Muscle of leg (tissue), 16 donors: ENCODE measurements at places on chromosomes 6 and 20.
A peak's percentile ranks its signal among the peaks of the same experiment; 100 is the strongest.

GRCh38 chr20:34705397-34706301 lies 1.5 kb downstream of the TP53INP2 start:
- peak; percentile 13 for DNase-seq

- no peak for DNase-seq
Observed at GRCh38 chr20:33669873-33670640, 3.3 kb downstream of the ACTL10 start.

DNA sequence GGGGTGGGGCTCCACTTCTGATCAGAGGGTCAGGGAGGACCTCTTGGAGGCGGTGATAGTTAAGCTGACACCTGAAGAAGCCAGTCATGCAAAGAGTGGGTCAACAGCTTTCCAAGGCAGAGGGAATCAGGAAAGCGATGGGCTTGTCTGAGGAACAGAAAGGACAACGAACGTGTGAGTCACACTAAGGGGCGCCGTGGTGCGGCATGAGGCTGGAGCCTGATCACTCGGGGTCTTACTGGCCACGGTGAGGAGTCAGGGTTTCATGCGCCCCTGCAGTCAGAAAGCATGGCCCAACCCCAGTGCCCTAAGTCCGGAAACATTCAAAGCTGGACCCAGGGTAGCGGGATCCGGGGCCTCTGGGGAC lies 50.6 kb upstream of the SLC32A1 start:
- DNase-seq, result peak; percentile 21

DNA sequence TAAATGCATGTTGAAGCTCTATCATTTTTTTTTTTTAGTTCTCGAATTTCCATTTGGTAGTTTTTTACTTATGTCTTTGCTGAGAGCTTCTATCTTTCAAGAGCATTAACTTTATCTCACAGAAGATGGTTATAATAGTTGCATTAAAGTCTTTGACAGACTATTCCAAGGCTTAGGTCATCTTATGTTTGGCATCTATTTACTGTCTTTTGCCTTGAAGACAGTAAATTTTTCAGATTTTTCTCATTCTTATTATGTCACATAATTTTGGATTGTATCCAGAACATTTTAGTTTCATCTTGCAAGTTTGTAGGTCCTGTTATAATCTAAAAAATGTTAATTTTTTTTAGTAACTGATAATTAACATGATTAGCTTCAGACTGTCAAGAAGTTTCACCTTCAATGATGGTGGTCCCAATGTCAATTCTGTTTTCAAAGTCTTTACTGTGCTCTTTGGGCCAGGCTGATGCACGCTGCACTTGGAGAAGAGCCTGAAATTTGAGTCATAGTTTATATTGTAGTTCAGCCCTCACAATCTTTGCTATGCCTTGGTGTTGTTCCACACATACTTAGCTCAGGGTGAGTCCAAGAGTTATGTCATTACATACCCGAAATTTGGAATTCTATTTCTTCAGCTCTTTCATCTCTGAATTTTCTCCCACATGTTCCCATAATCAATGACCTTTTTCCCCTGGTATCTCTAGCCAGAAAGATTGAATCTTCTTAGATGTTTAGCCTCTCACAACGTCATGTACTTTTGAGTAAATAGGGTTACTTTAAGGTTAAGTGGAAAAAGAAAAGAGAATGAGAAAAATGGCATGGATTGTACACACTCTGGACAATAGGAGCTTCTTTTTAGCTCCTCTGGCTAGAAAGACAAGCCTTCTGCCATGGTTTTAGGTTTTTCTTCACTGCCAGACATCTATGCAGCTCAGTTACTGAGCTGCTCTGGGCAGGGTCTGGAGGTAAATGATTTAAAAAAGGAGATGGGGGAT lies 110.3 kb upstream of the BTBD3 start:
- peak; percentile 93 for DNase-seq

- no peak for DNase-seq
Observed at GRCh38 chr6:99362678-99363268, 13.3 kb upstream of the FAXC start.

DNA sequence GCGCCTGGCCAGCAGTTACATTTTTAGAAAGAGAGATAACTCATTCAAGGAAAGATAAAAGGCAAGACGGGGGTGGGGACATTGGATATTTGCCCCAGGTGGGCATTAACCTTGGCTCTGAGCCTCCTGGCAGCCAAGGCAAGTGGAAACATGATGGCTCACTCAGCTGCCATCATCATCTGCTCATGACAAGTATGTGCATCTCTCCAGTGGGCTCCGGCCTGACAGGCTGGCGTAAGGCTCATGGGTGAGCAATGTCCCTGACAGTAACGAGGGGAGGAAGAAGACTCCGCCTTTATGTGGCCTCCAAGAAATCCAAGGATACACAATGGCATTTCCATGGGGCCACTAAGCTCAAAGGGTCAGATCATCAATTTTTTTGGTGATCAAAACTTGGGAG lies 13.3 kb downstream of the ANKRD60 start:
- no peak for DNase-seq

DNA sequence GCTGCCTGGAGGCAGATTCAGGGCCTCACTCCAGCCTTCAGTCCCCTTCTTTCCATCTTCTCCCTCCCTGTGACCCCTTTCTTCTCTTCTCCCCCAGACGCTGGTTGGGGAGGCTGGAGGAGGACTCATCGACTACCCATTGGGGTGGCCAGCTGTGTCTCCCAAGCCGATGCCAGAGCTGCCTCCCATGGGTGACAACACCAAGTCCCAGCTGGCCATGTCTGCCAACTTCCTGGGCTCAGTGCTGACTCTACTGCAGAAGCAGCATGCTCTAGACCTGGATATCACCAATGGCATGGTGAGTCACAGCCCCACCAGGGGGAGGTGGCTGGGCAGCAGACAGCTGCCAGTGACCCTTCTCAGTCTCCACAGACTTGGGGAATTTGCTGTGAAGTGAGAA lies 12.9 kb downstream of the BPIFB4 start:
- no peak for DNase-seq

DNA sequence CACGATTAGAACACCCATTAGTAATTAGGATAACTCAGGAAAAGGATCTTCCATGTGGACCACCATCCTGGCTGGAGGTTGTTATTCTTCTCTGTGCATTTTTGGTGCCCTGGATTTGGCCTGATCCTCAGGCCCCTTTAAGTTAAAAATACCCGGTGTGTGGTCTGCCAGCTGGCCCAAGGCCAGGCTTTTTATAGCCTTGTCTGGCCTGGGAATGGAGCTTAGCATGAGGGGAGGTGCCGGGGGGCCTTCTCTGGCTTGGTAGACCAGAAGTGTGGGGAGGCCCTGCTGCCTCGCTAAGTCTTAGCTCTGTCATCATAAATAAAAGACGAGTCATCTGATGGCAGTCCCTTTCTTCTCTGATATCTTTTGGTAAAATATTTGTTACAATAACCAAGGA lies 71.4 kb downstream of the ARID1B start:
- peak; percentile 83 for DNase-seq

GRCh38 chr6:170210026-170210390 lies 80.9 kb downstream of the DLL1 start:
- DNase-seq, result no peak

GRCh38 chr6:122459240-122459639 lies 12.4 kb downstream of the SERINC1 start:
- DNase-seq, result no peak

GRCh38 chr20:56163806-56164205 lies 84.7 kb upstream of the MC3R start:
- DNase-seq, result no peak

DNA sequence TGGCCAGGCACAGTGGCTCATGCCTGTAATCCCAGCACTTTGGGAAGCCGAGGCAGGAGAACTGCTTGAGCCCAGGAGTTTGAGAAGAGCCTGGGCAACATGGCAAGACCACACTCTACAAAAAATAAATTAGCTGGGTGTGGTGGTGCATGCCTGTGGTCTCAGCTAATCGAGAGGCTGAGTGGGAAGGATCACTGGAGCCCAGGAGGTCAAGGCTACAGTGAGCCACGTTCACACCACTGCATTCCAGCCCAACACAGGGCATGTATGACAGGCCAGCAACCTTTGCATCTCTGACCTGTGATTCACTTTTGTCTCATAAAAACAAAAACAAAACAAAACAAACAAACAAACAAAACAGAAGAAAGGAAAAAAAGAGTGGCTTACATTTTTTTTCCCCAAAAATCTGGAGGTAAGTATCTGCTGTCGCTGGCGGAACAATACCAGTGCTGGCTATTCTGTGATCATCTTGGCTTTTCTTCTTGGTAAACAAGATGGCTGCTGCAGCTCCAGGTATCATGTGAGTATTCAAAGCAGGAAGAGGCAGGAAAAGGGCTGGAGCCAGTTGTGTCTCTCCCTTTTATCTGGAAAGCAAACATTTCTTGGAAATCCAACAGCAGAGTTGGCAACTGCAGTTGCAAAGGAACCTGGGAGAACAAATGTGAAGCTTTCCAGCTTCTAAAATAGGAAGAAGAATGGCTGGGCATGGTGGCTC lies 40.4 kb upstream of the ZMYND8 start:
- DNase-seq, result no peak

- peak; percentile 84 for DNase-seq
Observed at GRCh38 chr6:84027340-84028181, 6.0 kb upstream of the MRAP2 start.

DNA sequence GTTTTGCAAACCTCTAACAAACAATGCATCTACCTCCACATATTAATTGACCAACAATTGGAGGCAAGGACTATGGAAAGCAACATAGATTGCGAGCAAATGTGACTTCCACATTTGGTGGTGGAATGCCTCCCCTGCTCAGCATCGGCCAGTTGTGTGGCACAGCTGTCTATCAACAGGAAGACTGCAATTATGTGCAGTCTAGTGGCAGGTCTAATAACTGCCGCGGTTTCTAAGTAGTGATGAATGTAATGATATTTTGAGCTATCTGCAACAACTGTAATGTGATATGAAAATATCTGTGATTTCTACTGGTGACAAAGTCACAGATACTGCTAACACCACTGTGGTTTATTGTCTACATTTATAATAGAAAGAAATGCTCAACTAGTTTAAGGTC lies 56.8 kb downstream of the NCR2 start:
- no peak for DNase-seq

DNA sequence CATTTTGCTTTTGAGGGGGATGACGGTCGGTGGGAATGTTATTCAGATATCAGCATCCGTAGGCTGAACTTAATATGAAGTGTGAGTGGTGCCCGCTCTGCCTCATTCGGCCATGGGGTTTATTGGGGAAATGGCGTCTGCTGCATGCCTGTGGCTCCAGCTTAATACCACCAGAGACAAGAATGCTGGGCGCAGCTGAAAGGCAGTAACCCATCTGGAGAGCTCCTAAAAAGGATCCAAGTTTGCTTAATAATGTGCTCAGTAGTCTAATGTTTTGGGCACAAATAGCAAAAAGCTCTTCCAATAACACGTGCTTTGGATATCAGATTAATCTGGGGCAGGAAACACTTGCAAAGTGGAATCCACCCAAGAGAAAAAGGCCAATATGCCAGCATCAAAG lies 273.0 kb upstream of the TAB2 start:
- DNase-seq, result peak; percentile 78
